Heart left ventricle (tissue), 16 donors: ENCODE measurements at places on chromosomes 12 and 14. TPM values are rescaled to one million over a fixed set of nuclear protein-coding genes. Genes with fewer than 3 reads are reported as not detected.
A peak's percentile ranks its signal among the peaks of the same experiment; 100 is the strongest.

AMN gene
- polyA plus RNA-seq: 0.21 TPM

DNA sequence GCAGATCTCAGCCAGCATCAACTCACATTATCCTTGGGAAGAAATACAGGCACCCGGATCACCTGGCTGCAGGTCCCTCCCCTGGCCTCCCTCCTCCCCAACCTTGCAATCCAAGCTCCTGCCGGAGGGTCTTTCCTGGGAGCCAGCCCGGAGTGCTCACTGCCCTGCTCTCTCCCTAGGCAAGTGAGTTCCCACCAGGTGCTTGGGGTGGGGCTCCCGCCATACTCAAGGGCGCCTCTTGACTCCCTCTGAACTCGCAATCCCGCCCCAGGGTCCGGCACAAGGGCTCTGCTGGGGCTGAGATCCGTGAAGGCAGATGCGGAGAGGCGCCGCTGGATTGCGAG, 1.2 kb upstream of the CEP170B start:
- H3K27me3 ChIP-seq: no peaks in the 10 kb centered on the region
- DNase-seq: peak; percentile 16
- H3K4me1 ChIP-seq: peaks cover 21% of the 10 kb centered on the region
- peak overlapping the region; percentile 58 for H3K4me3 ChIP-seq
- H3K27ac ChIP-seq: no peak overlapping the region

- H3K4me1 ChIP-seq: peaks cover 9% of the 10 kb centered on the region
- no peak for DNase-seq
- H3K4me3 ChIP-seq: no peak overlapping the region
- no peaks in the 10 kb centered on the region for H3K36me3 ChIP-seq
- no peak overlapping the region for H3K27ac ChIP-seq
These were observed 44.3 kb downstream of the ATP23 start for GRCh38 chr12:57985685-57986084.

GRCh38 chr14:86596024-86596423, 1066.1 kb downstream of the FLRT2 start:
- no peaks in the 10 kb centered on the region for H3K36me3 ChIP-seq
- H3K27ac ChIP-seq: no peak overlapping the region
- H3K4me1 ChIP-seq: no peaks in the 10 kb centered on the region
- H3K4me3 ChIP-seq: no peak overlapping the region

DNA sequence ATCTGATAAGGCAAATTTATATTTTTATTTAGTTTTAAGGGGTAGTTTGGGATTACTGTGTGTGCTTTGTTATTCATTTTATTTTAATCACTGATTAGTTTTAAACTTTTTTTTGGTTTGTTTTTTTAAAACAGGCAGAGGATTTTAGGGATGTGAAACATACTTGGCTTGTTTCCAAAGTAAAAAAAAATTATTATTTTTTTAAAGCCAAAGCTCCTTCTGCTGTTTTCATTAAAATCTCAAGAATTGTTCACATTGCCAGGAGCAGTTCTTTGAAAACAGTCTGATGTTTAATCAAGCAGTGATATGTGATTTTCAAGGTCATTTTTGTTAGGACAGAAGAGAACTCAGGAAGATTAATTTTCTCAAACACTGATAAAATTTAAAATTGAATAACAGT, 11.2 kb downstream of the TTC8 start:
- H3K27ac ChIP-seq: no peak overlapping the region
- H3K36me3 ChIP-seq: peaks cover under 1% of the 10 kb centered on the region
- no peaks in the 10 kb centered on the region for H3K27me3 ChIP-seq
- H3K4me3 ChIP-seq: no peak overlapping the region
- no peak for DNase-seq

GRCh38 chr14:33452995-33453394, 497.9 kb downstream of the EGLN3 start:
- H3K36me3 ChIP-seq: no peaks in the 10 kb centered on the region
- H3K4me1 ChIP-seq: peaks cover 12% of the 10 kb centered on the region
- H3K27ac ChIP-seq: no peak overlapping the region
- no peak for DNase-seq
- no peak overlapping the region for H3K4me3 ChIP-seq
